ENCODE measurements at places on chromosomes 7 and 10. TPM values are rescaled to one million over a fixed set of nuclear protein-coding genes. Genes with fewer than 3 reads are reported as not detected.

GRCh38 chr7:107035446-107035845 lies 9.1 kb upstream of the PRKAR2B start:
- no peak for DNase-seq

DNA sequence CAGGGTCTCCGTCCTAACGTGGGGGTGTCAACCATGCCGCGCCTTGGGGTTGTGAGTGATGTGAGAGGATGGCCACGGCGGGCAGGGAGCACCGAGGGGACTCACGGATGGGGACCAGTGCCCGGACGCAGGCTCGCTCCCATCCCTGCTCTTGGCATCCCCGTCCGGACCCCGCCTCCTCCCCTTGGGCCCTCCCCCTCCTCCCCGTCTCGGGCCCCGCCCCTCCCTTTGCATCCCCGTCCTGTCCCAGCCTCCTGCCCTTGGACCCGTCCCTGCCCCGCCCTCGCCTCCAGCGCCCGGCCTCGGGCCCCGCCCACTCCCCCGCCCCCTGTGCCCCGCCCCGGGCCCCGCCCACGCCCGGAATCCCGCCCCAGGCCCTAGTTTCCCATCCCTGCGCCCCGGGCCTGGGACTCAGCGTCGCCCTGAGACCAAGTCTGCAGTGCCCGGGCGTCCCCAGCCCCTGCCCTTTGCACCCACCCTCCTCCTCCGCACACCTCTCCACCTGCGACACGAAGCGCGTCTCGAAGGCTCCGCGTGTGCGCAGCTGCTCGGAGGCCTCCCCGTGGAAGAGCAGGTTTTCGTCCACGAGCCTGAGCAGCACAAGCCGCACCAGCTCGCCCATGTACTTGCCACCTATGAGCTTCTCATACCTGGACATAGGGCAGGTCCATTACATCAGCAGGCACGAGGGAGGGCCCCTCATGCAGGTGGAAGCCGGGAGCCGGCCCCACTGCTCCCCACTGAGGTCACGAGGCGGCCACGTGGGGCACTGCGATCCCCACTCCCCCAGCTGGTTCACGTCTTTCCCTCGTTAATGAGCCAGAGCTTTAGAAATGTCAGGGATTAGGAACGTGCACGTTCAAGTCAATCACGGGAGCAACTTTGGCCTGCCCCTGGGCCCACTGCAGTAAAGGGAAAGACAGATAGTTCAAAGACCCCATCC lies 5.1 kb upstream of the MYL7 start:
- peak; percentile 73 for DNase-seq

GRCh38 chr10:42960491-42960990 lies 116.3 kb upstream of the RET start:
- peak; percentile 79 for DNase-seq

DNA sequence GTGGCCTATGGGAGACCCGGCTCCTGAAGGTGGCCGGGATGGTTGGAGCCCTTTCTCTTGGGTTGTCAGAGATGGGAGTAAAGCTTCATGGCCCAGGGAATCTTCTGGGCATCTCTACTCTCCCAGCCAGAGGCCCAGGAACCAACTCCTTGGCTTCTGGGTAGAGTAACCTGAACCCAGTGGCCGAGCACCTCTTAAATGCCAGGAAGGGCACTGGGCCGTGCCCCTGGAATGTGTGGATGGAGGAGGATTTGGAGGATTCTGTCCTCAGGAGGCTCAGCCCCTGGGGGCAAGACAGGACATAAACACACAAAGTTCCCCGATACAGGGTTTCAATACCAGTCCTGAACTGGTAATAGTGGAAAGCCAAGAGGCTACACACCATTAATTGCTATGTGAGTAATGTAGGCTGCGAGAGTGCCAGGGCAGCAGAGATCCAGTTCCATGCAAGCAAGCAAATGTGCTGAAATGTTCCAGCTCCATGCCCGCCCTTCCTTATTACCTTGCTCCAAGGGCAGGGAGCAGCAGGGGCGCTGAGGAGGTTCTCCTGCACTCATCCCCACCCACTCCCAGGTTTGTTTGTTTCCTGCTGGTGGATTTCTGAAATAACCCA lies 1.2 kb downstream of the PALD1 start:
- peak; percentile 58 for DNase-seq

DNA sequence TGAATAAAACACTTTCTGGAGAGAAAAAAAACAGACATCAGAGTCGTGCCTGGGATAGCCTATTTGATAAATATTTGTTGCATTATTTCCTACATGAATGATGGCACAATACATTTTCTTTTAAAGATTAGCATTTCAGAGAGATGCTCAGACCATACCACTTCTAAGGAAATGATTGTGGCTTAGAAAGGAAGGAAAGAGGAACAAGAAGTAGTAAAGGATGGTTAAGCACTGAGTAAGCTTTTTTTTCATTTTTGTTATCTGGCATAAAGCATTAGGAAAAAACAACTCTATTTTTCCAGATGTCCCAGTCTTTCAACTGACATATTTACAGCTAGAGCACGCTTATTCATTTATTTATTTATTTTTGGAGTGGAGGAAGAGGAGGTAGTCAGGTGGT lies 258.8 kb upstream of the TEX47 start:
- no peak for DNase-seq

DNA sequence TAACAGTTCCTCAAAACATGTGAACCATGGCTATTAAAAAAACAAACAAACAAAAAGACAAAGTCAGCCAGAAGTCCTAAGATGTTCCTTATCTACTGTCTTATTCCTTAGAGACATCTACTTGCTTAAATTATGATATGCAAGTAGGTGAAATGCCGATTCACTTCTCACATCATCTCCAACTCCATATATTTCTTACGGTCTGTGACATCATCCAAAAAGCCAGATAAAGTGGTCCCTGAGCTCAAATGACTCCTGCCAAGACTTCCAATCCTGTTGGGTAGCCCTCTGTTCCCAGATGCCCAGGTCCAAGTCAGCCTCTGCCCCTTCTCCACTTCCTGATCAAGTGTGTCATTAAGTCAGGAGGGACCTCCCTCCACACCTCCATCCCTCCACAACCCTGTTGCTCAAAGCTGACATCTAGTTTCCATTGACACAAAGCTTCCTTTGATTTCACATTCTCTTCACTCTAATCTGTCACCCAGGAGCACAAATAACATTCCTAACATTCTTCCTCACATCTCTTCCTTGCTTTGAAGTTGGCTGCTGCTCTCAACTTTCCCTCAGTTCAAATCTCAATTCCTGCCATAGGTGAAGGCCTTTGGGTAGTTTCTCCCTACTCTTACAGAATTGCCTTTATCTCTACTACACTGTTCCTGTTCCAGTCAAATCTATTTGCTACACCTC lies 56.1 kb upstream of the PDLIM1 start:
- no peak for DNase-seq

GRCh38 chr7:134351424-134351823 lies 34.7 kb upstream of the SLC35B4 start:
- DNase-seq: no peak

- no peak for DNase-seq
Measured at GRCh38 chr7:31763548-31763947, 76.5 kb downstream of the PPP1R17 start.

GRCh38 chr10:62384057-62384446 lies 9.9 kb downstream of the ZNF365 start:
- DNase-seq: peak; percentile 14

- no peak for DNase-seq
Measured at GRCh38 chr7:157404845-157405481, 68.2 kb downstream of the DNAJB6 start.

- no peak for DNase-seq
Measured at GRCh38 chr7:85730012-85730411, 543.2 kb upstream of the SEMA3D start.

DNA sequence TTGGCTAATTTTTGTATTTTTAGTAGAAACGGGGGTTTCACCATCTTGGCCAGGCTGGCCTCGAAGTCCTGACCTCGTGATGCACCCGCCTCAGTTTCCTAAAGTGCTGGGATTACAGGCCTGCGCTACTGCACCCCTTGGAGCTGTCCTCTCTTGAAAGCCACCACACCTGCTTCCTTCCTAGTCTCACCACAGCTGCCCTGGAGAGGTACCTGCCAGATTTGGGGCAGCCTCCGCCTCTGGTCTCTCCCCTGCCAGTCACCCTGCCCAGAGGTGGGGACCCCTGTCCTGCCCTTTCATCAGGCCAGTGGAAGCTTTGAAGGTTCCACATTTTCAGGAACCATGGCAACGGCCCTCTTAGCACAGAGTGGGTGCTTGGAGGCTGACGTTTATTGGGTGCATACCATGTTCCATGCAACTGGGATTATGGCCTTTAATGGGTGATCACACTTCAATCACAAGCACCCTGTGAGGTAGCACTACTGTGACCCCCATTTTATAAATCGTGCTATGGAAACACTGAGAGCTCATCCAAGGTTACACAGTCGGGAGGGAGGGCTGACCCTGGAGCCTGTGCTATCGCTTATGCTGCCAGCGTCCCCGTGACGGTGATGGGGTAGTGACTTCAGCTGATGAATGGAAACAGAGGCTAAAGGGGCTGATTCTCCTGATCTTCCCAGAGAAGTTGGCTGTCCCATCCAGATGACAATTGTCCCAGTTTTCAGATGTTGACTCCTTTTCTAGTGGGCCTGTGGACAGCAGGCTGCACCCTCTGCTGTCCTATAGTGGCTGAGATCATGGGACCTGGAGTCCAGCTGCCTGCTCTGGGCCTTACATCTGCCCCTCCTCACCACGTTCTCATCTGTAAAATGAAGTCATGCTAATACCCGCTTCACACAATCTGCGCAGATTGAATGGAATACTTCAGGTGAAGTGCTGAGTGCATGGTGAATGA lies 11.5 kb upstream of the FGFR2 start:
- DNase-seq: no peak

- DNase-seq: no peak
Measured at GRCh38 chr10:116787053-116787659, 44.8 kb upstream of the HSPA12A start.

DNA sequence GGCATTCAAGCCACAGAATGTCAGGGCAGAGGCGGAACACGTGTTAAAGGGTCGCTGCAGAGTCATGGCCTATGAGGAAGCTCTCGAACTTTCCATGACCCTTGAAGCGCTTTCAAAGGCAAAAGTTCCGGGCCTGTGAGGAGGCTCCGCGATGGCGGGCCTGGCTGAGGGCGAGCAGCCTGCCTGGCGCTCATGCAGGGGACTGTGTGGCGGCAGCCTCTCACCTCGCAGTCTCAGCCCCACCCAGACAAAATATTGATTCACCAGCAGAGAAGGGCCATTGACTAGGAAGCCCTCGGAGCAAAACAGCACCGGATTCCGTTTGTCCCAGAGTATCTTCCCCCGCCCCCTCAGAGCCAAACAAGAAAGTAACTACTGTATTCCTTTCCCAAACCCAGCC lies 12.8 kb upstream of the CNNM1 start:
- DNase-seq: no peak

DNA sequence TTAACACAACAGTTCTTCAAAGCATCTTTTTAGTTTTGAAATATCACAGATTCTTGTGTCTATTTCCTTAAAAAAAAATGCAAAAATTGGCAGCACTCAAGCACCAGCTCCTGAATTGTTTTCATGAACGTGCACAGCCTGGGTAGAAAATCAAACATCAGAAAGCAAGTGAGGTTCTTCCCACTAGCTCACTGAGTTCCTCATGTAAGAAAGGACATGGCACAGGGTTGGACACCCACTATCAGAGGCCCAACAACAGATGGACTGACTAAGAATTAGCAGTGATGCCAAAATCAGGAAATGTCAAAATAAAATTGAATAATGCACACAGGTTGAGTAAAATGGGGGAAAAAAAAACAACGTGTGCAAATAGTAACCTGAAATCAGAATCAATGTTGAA lies 146.8 kb downstream of the PCLO start:
- no peak for DNase-seq

DNA sequence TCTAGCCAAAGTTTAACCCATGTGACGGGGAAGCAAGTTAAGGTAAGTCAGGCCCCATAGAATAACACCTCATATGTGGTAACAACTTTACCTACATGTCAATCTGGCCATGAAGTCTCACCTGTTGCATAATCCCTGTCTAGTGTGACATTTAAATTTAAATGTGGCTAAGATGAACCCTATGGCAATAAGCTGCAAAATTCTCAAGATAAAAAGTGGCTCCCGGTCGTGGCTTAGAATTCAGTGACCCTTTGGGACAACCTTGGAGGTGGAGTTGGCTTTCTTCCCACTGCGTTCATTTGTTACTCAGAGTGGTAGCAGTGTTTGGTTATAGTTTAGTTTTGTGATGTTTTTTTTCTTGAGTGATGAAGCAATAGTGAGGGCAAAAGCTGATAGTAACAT lies 90.6 kb downstream of the ARID5B start:
- no peak for DNase-seq

GRCh38 chr7:13352677-13353076 lies 636.8 kb downstream of the ETV1 start:
- DNase-seq: no peak

- no peak for DNase-seq
Measured at GRCh38 chr7:113831556-113831955, 87.3 kb downstream of the PPP1R3A start.

DNA sequence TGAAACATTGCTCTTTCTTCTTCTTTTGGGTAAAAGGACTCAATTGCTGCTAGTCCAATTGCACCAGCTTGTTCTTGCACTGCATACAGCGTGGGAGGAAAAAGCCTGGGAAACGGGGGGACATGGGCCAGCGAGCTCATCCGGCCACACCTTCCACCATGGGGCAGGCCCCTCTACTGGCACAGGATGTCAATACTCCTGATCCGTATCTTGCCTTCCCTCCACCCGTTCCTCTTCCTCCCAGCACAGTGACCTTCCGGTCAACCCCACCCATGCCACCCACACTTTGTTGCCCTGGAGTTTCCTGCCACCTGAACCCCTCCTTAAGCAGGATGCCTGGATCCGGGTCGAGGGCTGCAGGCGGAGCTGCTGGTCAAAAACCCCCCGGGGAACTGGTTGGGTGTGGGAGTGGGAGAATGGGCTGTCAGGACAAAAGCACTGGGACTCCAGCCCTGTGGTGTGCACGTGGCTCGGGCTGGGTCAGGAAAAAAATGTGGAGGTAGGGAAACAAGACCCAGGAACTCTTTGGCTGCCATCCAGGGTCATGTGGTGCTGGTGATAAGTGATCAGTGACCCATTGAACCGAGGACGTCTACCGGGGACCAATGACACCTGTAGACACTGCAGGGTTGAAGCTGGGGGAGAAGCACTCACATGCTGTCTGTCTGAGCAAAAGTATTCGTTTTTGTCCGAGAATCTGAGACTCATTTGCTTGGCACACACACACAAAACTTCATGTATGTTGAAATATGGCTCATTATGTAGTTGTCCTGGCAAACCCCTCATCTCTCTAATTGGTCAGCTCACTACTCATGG lies 8.1 kb downstream of the IL2RA start:
- no peak for DNase-seq

DNA sequence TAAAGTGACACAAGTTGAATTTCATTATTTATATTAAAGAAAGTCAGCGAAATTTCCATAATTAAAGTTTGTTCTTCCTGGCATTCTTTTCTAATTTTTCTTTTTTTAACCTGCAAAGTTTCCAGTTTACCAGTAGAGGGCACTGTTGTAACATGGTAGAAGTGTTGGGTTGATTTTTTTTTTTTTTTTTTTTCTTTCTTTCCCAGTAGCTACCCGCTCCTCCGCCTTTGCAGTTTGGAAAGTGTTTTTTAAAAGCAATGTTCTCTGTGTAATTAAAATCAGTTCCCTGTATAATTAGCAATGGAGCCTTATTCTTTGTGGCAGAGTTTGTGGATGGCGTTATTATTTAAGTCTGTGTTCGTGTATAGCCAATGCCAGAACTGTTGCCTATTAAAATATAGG lies 53.7 kb downstream of the TAF3 start:
- no peak for DNase-seq

- no peak for DNase-seq
Measured at GRCh38 chr7:51647931-51648351, 331.3 kb upstream of the COBL start.

The CTAGE15 gene
- total RNA-seq: not detected

The PLCE1 gene
- 1.5 TPM for total RNA-seq

The CYP3A4 gene
- not detected for total RNA-seq

The HERPUD2 gene
- total RNA-seq: 12.0 TPM

The CFAP43 gene
- 0.89 TPM for total RNA-seq

The SYT15 gene
- total RNA-seq: not detected

The ACTR3C gene
- total RNA-seq: not detected
